Astrocyte (in vitro differentiated cells and primary cell): ENCODE measurements at places on chromosomes 11 and 22.

- peak; percentile 92 for DNase-seq
Measured at GRCh38 chr11:128525411-128526243, 61.7 kb downstream of the ETS1 start.

GRCh38 chr11:16607675-16608644 lies 130.5 kb upstream of the C11orf58 start:
- DNase-seq: peak; percentile 60

DNA sequence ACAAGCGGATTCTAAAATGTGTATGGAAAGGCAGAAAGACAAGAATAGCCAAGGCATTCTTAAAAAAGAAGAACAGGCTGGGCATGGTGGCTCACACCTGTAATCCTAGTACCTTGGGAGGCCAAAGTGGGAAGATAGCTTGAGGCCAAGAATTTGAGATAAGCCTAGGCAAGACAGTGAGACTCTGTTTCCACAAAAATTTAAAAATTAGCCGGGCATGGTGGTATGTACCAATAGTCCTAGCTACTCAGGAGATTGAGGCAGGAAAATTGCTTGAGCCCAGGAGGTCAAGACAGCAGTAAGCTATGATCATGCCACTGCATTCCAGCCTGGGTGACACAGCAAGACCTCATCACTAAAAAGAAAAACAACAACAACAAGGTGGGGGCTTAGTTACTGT lies 46.0 kb upstream of the PPP2R1B start:
- no peak for DNase-seq

DNA sequence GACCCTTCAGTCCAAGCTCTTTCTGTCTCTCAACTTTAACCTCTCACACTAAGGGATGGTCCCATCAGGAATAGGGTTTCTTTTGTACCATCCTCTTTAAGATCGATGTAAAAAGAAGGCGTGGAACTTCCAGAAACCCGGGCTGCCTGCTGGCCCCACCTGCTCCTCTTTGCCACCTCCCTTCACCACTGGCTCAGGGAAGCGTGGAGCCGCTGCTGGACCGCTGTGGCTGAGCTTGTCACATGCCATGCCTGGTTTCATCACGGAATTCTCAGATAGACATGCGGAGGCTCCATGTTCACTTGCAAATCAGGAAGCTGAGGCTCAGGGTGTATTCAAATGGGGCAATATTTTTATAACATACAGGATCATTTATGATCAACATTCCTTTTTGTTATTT lies 399.7 kb downstream of the BRD1 start:
- no peak for DNase-seq

DNA sequence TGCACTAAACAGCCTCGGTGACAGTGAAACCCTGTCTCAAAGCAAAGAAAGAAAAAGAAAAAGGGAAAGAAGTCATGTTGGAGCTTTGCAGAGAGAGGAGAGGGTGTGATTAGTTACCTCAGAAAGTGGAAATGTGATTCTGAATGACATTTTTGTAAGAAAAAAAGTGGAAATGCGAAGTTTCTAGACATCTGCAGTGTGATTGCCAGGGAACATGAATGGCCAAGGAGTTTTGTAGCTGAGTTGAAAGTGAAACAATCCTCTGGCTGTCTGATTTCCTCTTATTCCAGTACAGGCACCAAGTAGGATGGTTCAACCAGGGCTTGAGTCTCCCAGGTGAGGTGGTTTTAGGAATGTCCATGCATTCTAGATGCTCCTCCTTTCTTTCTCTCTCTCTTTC lies 17.8 kb upstream of the SYVN1 start:
- DNase-seq: no peak

- no peak for DNase-seq
Measured at GRCh38 chr11:105867742-105868141, 154.3 kb downstream of the MSANTD4 start.

- DNase-seq: peak; percentile 11
Measured at GRCh38 chr11:57071829-57072228, 83.1 kb downstream of the OR5AK2 start.

DNA sequence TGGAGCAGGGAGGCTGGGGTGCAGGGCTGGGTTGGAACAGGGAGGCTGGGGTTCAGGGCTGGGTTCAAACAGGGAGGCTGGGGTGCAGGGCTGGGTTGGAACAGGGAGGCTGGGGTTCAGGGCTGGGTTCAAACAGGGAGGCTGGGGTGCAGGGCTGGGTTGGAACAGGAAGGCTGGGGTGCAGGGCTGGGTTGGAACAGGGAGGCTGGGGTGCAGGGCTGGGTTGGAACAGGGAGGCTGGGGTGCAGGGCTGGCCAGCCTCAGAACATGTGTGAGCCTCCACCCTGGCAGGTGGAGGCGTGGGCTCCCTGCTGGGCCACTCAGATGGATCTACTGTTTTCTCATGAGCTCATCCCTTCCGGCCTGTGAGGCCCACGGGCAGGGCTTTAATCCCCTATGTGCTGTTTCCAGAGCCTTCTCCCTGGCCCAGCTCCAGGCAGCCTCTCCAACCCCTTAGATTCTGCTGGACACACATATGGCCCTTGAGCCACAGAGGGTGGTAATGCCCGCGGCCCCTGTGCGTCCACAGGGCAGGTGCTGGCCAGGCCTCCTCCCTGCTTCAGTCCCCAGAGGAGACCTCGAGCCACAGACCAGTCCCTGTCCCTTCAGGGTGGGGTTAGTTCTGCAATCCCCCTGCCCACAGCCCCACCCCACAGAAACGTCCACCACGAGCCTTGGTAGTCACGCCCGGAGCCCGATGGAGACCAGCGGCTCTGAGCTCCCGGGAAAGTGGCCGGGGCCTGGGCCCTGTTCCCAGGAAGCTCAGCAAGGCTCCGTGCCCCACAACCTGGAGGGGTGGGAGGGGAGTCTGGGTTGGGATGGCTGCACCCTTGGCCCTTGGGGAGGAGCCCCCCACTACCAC lies 197.9 kb downstream of the BRD1 start:
- DNase-seq: no peak

- DNase-seq: peak; percentile 73
Measured at GRCh38 chr11:134047586-134047999, 21.3 kb upstream of the JAM3 start.

DNA sequence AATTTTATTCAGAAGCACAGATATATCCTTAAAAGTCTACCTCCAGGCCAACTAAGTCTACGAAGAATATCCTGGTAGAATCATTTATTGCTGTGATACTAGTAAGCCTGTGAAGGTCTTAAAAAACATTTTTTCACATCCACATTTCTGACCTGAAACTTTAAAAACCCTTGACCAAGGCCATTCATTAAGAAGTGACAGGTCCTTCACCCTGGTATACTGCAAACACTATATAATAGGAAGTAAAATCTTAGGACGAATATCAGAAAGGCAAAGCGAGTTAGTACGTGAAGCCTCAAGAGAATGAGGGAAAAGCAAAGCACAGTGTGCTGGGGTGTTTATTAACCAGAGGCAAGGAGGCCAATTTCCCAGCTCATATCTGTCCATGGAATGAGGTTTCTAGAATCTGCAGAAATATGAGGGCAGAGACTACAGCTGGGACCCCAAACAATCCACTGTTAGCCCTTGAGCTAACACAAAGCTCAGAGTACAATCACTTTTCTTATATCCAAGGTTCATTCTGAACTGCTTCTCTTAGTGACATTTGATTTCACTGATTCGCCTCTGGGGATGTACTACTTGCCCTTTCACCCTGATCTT lies 71.0 kb downstream of the AMBRA1 start:
- no peak for DNase-seq

GRCh38 chr11:124481365-124482323 lies 36.1 kb upstream of the OR8B8 start:
- DNase-seq: peak; percentile 57

GRCh38 chr22:36238373-36239149 lies 766 bp downstream of the APOL2 start:
- DNase-seq: no peak

DNA sequence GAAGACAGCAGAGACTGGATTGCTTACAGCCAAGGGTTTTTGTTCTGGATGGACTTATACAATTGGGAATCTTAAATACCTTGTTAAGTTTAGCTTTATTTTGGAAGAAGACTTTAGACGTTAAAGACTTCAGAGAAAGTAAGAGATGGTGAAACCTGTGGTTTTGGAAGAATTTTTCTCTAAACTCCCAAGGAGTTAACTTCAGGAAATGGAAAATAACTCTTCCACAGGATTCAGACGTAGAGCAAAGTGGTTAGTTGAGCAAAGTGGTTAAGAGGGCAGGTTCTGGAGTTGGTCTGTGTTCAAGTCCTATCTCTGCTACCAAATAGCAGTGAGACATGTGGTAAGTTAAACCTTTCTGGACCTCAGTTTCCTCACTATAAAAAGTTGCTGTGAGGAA lies 12.8 kb downstream of the PITPNB start:
- peak; percentile 45 for DNase-seq

DNA sequence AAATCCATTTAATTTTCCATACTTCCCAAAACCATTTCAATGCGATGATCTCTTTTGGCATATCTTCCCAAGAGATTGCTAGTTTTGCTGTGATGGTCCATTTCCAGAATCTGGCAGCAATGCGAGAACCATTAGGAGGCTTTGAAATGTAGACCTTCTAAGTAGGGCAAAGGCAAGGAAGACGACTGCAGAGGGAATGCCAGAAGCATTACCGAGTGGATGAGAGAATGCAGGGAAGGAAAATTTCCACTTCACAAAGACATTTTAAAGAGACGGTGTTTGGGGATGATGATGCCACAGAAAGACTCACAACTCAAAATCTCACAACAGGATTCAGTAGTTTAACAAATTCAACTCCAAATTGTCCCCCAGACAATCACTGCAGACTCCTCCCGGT lies 471 bp upstream of the CEP126 start:
- DNase-seq: peak; percentile 25

GRCh38 chr22:45834241-45834640 lies 142.7 kb downstream of the WNT7B start:
- no peak for DNase-seq

GRCh38 chr11:44535191-44535980 lies 30.1 kb upstream of the CD82 start:
- no peak for DNase-seq
